CD4-positive, CD25-positive, alpha-beta regulatory T cell (primary cell): ENCODE measurements at places on chromosomes 5 and 9. TPM values are rescaled to one million over a fixed set of nuclear protein-coding genes. Genes with fewer than 3 reads are reported as not detected.
A peak's percentile ranks its signal among the peaks of the same experiment; 100 is the strongest.

Gene PCDHGA9
- not detected for total RNA-seq

DNA sequence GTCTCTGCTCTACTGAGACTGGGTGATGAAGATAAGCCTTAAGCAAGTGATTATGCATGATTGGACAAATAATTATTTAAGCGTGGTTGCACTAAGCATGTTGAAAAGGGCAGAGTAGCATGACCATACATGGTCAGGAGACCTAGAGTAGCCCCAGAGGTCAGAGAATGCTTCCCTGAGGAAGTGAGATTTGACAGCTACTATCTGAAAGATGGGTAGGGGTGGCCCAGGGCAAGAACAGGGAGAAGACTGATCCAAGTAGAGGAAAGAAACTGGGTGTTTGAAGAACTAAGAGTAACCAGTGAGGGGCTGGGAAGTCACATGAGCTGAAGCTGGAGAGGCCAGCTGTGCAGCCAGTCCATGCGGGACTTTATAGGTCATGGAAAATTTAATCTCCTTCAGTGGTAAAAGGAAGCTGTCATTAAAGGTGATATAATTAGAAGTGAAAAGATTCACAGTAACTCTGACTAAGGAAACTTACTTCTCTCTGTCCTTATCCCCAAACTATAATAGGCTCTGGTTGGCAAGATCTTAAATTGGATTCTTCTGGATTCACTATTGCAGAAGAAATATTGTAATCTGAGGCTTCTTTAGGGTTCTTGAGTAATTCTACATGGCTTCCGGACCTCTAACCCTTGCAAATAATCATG lies 35.2 kb downstream of the YIPF5 start:
- DNase-seq, result no peak

DNA sequence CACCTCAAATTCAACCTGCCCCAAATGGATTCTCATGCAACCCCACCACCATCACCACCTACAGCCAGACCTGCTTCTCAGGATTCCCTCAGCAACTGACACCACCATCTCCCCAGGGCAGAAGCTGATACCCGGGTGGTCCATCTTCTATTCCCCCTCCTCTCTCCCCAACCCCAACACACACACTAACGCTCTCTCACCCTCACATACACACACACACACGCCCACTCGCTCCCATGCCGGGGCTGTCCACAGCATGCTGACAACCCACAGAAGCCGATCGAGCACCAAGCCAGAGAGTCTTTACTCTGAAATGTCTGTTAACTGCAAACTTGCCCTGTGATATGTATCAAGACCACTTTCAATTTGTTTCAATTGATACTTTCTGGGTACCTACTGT lies 28.4 kb downstream of the B4GALT1 start:
- no peak for DNase-seq

Gene ANKRD34B
- total RNA-seq, result not detected

Gene SPRY4
- 0.52 TPM for total RNA-seq

Gene LRRC19
- total RNA-seq, result not detected

DNA sequence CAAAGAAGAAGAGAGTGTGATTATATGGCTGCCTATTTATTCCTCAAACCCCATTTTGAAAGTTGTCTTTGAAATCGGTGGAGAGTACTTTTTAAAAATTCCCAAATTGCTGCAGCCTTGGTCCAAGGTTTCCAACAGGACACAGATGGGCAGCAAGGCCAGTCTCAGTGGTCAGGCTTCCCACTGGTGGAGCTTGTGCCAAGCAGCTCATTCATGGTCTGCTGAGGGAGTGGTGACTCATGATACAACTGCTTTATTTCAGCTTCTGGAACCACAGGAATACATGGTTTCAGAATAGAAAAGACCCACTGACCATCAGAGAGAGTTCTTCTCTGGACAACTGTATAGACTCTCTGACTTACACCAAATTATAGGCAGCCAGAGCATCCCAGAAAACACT lies 673.1 kb upstream of the KLF4 start:
- no peak for DNase-seq

DNA sequence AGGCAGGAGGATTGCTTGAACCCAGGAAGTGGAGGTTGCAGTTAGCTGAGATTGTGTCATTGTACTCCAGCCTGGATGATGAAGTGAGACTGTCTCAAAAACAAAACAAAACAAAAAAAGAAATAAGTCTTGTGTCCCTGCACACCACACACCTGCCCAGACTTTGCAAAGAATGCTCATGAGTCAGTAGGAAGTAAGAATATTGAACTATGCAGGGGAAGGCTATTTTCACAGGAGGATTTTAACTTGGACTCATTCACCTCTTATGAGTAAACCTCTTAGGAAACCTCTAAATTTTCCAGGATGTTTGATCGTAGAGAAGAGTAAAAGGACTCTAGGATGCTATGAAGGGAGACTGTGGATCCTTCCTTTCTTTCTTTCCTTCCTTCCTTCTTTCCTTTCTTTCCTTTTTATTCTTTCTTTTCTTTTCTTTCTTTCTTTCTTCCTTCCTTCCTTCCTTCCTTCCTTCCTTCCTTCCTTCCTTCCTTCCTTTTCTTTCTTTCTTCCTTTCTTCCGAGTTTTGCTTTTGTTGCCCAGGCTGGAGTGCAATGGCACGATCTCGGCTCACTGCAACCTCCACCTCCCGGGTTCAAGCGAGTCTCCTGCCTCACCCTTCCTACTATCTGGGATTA lies 96.7 kb upstream of the CLINT1 start:
- no peak for DNase-seq

GRCh38 chr9:35254984-35255857 lies 93.4 kb downstream of the UNC13B start:
- DNase-seq, result no peak

Gene MRPS2
- total RNA-seq, result 18.1 TPM

DNA sequence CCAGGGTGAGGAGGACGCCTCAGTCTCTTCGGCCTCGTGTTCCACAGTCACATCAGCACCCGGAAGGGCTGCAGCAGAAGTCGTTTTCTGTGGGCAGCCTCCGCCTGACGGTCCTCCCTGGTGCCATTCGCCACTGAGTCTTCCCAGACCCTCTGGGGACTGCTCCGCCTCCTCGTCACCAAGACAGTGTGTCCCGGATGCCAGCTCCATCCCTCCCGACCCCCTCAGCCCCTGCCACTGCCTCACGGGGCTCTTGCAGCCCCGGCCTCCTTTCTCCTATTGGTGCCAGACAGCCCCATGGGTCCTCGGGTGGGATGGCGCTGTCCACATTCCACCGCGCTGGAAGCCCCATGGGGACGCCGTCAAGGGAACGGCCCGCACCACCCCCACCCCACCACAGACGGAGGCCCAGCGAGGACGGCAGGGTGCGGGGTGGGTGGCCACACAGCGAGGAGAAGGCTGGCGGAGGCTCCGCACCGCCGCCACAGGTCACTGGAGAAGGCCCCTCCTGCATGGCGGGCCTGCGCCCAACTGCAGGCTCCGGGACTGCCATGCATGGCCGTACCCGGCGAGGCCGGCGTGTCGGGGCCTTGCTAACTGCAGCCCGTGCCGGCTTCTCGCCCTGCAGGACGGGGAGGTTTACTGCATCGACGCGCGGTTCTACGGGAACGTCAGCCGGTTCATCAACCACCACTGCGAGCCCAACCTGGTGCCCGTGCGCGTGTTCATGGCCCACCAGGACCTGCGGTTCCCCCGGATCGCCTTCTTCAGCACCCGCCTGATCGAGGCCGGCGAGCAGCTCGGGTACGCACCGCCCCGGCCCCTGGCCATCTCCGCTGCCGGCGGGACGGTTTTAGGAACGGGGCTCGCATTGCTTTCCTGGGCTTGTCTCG lies 43.6 kb upstream of the CACNA1B start:
- no peak for DNase-seq

DNA sequence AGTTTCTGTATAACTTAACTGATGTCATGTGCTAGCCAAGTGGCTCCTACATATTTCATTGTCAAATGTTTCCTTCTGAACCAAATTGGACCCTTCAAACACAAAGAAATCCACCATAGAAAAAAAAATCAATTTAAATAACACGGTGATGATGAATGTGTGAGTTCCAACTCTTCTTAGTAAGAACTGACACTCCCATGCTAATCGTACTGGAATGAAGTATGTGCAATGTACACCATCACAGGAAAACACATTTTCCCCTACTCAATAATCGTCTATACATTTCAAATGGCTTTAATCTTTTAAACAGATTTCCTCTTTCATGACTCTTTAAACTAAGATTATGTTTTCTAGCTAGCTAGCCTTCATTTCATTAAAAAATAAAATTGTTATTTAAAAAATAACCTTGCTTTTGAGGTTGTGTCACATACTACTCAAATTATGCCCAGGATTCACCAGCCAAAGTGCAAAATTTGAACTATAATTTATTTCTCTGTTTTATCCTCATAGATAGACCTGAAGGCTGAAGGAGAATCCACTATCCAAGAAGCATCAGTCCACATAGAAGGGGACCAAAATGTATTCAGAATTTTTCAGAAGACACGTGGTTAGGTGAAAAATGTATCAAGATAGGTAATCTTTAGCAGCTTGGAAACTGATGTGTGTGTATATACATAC lies 131.0 kb upstream of the ITGA1 start:
- DNase-seq, result peak; percentile 2

DNA sequence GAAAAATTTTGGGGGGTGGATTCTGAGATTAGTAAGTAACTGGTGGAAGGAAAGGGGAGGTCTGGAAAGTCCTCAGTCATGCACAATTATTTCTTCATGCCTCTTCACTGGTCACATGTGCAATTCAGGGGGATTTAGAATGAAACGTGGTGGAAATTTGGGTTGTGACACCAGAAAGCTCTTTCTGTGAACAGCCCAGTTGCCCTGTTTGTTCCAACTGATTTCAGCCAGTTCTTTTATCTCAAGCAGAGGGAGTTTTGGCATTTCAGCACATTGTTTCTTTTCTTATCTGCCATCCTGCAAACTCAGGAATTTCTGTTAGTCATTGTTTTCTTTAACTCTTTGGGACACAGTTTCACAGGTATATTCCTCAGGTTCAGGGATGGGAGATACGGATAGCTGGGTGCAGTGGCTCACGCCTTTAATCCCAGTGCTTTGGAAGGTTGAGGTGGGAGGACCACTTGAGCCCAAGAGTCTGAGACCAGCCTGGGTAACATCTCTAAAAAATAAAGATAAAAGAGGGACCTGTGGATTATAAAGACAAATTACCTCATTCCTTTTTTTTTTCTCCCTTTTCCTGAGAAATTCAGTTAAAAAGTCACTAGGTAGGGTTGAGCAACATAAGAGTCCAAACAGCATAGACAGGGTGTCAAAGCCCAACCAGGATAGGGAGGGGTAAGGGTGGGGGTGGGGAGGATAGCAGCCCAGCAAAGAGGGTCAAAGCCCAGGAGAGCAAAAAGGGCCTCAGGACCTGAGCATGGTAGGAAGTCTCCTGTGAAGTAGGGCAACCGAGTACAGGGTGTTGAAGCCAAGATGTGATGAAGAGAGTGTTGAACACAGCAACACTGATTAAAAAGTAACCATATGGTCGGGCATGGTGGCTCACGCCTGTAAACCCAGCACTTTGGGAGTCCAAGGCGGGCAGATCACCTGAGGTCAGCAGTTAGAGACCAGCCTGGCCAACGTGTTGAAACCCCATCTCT lies 5.4 kb upstream of the B4GALT1 start:
- DNase-seq, result no peak

- no peak for DNase-seq
Measured at GRCh38 chr5:149694007-149694406, 36.1 kb upstream of the PPARGC1B start.

Gene LHX3
- total RNA-seq, result not detected

Gene PCDHGA10
- total RNA-seq, result not detected

Gene PIP5KL1
- 3.3 TPM for total RNA-seq

Gene APBA1
- total RNA-seq, result 0.20 TPM

- no peak for DNase-seq
Measured at GRCh38 chr9:8071445-8071798, 271.8 kb upstream of the DMAC1 start.

GRCh38 chr5:97002983-97003382 lies 67.1 kb downstream of the LNPEP start:
- no peak for DNase-seq

Gene STK32A
- total RNA-seq, result not detected

- no peak for DNase-seq
Measured at GRCh38 chr9:93129286-93129685, 4.8 kb downstream of the NINJ1 start.

DNA sequence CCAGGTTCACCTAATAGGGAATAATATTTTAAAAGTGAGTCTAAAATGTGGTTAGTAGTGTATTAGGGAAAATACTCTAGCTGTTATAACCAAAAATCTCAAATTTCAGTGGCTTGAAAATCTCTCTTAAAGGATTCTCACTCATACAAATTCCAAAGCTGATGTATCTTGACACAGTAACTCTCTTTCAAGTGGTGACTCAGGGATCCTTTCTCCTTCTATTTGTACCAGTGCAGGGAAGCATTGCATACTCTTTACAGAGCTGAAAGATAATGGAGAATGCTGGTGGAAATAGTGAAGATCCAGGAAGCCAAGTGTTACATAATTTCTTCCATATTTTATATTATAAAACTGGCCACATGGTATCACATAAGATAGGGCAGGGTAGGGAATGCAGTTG lies 560.2 kb upstream of the CDH9 start:
- DNase-seq, result no peak

Gene RNF208
- 1.2 TPM for total RNA-seq

- no peak for DNase-seq
Measured at GRCh38 chr5:124651663-124652513, 94.6 kb downstream of the ZNF608 start.

DNA sequence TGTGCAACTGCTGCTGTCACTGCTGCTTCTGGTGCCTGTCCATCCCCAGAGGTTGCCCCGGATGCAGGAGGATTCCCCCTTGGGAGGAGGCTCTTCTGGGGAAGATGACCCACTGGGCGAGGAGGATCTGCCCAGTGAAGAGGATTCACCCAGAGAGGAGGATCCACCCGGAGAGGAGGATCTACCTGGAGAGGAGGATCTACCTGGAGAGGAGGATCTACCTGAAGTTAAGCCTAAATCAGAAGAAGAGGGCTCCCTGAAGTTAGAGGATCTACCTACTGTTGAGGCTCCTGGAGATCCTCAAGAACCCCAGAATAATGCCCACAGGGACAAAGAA lies 265 bp downstream of the CA9 start:
- DNase-seq, result no peak

DNA sequence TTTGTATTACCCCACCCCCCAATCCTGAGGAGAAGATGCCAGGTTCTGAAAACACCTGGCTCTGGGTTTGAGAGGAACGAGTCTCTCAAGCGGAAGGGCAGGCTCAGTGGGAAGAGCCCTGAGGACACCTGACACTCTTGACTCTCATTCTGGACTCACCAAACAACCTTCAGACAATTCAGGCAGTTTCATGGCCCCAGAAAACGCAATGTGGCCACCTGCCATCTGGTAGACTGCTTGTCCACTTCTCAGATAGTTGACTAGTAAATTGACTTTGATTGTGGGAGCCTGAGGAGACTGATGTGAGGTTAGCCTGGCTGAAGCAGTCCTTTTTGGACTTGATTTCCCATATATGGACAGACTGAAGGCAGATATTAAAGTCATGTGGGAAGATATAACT lies 117.5 kb upstream of the FSTL4 start:
- DNase-seq, result no peak

Gene SOHLH1
- not detected for total RNA-seq

- DNase-seq, result no peak
Measured at GRCh38 chr5:129460936-129461710, 1.0 kb downstream of the ADAMTS19 start.
